Epithelial cell of prostate (primary cell): ENCODE measurements at places on chromosomes 4 and X.

- no peak for DNase-seq
Measured at GRCh38 chr4:128298852-128299251, 11.2 kb upstream of the PGRMC2 start.

GRCh38 chr4:38577462-38577861 is 86.5 kb upstream of the KLF3 start:
- DNase-seq, result no peak

- no peak for DNase-seq
Measured at GRCh38 chrX:105880491-105880890, 58.2 kb downstream of the NRK start.

GRCh38 chr4:41418444-41418843 is 119.5 kb upstream of the LIMCH1 start:
- DNase-seq, result no peak

DNA sequence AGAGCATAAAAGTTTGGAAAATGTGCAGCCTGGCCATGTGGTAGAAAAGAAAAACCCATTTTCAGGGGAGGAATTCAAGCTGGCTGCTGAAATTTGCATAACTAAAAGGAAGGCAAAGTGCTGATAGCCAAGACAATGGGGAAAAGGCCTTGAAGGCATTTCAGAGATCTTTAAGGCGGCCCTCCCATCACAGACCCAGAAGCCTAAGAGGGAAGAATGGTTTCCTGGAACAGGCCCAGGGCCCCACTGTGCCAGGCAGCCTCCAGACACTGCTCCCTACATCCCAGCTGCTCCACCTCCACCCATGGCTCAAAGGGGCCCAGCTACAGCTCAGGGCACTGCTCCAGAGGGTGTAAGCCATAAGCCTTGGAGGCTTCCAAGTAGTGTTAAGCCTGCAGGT is 158.0 kb upstream of the PRDX4 start:
- no peak for DNase-seq
